ENCODE measurements at places on chromosomes 3 and 15.

GRCh38 chr3:139659511-139659910 lies 18.3 kb downstream of the NMNAT3 start:
- no peak for DNase-seq

GRCh38 chr3:135311699-135312098 lies 516.6 kb downstream of the EPHB1 start:
- no peak for DNase-seq

GRCh38 chr15:50996641-50997040 lies 88.2 kb downstream of the AP4E1 start:
- no peak for DNase-seq

DNA sequence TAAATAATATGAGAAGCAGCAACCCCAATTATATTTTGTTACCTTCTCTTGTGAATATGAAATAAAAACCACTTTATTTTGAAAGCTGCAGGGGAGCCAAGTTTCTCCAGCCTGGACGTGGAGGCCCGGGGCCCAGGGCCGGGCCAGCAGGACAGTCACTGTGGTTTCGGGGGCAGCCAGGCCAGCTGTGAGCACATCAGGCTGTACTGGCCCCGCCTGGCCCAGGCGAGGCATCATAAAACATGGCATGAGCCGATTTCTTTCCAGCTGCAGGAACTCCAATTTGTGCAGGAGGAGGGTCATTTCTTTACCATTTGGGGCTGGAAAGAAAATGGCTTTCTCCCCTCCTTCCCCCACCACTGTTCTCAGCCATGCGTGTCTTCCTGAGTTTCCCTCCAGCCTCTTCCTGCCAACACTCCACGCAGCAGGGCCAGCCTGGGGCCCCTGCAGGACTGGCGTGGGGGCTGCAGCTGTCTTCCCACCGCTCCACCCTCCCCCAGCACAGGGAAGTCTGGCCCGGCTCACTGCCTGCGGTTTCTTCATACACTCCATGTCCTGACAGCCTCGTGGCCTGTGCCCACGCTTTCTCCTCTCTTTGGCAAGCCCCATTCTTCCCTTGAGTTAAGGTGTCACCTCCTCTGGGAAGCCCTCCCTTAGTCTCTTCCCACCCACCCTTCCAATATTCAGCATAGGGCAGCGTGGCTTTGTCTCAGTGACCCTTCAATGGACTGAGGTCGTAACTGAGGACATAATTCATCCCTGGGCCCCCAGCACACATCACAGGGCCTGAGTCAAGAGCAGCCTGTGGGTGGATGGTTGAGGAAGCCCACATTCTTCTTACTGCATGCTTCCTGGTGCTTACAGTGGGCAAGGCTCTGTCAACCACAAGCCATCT lies 135.8 kb downstream of the CHSY1 start:
- no peak for DNase-seq

- DNase-seq = no peak
Observed at GRCh38 chr15:68814596-68814995, 6.1 kb downstream of the ANP32A start.

All from H54 (cell line).